ENCODE measurements at places on chromosomes 13 and 19. TPM values are rescaled to one million over a fixed set of nuclear protein-coding genes. Genes with fewer than 3 reads are reported as not detected.
A peak's percentile ranks its signal among the peaks of the same experiment; 100 is the strongest.

DNA sequence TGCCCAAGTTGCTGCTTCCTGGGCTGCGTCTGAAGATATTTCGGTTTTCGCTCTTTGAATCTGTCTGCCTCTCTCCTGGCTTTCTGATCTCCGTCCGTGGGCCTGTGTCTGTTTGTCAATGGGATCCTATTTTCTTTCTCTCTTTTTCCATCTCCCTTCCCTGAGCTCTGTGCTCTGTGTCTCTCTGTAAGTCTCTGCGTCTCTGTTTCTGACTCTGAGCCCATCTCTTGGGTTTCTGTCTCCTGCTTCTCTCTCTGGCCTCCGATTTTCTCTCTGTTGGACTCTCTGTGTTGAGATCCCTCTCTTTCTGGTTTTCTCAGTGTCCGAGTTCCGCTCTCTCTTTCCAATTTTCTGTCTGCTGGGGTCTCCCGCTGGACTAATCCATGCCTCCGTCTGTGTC, 1.7 kb downstream of the PRKCG start:
- DNase-seq = no peak

SLC46A3 gene
- 4.9 TPM for total RNA-seq

- no peak for DNase-seq
Measured at GRCh38 chr13:43990829-43991228, 111.1 kb downstream of the LACC1 start.

ZNF91 gene
- total RNA-seq = 10.8 TPM

DNA sequence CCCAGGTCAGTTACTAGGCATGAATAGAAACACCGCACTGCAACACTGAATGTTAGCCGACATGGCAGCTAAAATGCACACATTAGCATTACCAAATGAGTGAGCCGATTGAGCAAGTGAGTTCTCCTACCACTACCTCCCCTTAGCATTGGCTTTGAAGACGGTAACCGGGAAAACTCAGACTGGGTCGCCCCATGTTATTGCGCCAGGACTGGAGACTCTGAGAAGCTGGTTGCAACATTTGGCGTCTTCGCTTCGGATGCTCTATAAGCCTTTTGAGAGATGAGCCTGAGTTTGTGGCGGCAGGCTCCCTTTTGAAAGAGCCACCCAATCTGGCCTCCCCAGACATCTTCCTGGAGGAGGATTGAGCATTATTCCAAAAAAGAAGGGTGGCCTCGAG, 68.5 kb upstream of the POMP start:
- no peak for DNase-seq

GRCh38 chr19:45668342-45668871, 386 bp downstream of the GIPR start:
- no peak for DNase-seq

C1QTNF9B gene
- total RNA-seq = 0.84 TPM

PRRG2 gene
- 0.70 TPM for total RNA-seq

CYP2S1 gene
- total RNA-seq = 1.7 TPM

ZNF446 gene
- 13.2 TPM for total RNA-seq

- no peak for DNase-seq
Measured at GRCh38 chr19:45175515-45176345, 2.3 kb downstream of the TRAPPC6A start.

DNA sequence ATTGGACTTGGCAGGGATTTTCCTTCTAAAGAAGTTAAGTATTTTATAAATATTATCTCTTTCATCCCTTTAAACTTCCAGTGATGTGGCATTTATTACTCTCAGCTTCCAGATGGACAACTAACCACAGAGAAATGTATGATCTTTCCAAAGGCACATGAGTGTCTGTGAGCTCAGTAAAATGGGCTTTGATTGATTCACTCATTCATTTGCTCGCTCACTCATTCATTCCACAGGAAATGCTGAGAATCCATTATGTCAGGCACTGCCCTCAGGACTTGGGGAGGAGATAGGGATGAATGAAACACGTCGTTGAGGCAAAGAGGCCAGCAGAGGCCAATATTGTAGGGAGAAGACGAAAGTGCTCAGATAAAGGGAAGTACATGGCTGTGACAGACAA, 359.3 kb downstream of the EFNB2 start:
- DNase-seq = no peak

MEIOSIN gene
- 0.07 TPM for total RNA-seq

CBARP gene
- total RNA-seq = 3.2 TPM

GRCh38 chr13:112940236-112940635, 28.8 kb upstream of the MCF2L start:
- no peak for DNase-seq

DNA sequence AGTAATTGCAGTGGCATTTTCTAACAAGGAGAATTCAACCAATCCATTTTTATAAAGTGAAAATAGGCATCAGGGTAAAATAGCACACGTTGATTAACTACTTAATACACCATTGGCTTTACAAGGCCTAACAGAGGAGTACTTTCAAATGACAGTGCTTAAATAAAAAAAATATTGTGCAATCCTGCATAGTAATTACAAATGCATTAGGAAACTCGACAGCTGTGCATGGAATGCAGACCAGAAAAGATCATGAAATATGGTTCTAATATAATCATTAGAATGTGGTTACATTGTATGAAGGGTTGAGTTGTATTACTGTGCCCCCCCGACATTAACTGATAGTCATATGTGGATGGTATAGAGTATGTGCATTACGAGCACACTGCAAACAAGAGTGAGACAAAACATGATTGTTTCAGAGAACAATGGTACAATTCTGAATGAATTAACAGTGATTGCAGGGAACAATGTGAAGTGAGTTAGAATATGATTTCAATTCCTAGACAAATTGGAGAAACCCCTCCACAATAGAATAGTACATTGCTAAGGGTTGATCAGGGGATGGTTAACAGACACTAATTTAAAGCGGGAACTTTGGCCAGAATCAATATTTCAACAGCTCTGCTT, 270.6 kb downstream of the GPC5 start:
- no peak for DNase-seq

LGALS13 gene
- not detected for total RNA-seq

DNA sequence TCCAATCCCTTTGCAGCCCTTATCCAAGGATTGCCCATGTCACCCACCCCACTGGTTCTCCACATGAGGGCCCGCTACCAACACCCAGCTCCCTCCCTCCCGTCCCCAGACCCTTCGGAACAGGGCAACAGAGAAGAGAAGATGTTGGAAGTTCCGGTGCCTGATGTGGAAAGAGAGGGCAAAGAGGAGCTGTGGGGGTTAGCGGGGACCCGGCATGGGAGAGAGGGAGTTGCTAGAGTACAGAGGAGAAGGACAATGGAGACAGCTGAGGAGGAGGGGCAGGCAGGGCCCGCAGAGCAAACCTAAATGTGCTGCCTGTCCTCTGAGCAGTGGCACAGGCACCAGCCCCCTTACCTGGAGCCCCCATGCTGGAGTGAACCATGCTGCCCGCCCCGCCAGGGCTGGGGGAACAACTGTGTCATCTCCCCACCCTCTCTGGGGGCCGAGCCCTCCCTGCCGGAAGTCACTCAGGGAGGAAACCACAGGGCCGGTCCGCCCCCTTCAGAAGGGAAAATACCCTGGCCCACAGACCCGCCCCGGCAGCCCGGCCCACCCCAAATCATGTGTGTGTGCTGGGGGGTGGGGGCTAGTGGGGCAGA, at the start of gene POU2F2:
POU2F2 (minus strand) TSS at position 417 of the 599 bp plus-strand sequence; CDS start at position 382, 35 bp downstream.
- peak; percentile 47 for DNase-seq

KLF1 gene
- not detected for total RNA-seq

DNA sequence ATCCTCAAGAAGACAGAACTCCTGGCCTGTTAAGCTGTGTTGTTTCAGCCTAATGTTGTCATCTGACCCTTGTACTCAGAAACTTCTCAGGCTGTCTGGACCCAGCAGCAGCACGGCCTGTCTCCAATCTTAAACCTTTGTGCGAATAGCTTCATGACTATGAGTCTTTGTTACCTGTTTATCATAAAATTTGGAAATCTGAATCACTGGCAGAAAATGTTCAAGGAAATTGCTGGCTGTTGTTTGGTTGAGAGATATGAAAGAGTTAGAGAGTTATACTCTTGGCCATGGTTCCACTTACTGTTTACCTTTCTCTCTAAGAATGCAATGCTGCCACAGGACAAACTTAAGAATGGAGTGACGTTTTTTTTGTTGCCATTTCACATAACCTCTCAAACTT, 59.6 kb downstream of the EFNB2 start:
- DNase-seq = no peak

DNA sequence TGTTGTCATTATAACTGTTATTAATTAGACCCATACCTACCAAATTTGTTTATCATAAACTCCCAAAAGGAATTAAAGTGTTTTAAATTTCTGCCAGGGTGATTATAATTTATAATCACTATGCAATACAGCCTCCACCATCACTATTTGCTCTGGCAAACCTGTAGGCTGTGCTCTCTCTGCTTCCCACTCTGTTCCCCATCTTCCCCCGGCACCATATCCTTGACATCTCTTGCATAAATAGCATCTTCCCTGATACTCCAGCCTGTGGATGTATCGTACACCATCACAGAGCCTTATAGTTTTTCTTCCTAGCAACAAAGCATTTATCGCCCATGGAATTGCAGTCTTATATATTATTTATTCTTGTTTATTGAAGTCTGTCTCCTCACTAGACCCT, 181.5 kb upstream of the TSC22D1 start:
- DNase-seq = no peak

GRCh38 chr19:49019242-49019932, 2.5 kb upstream of the LHB start:
- no peak for DNase-seq
